CD4-positive, alpha-beta T cell treated with Interferon alpha-2 for 1 hour (primary cell): ENCODE measurements at places on chromosomes 11 and 22.

DNA sequence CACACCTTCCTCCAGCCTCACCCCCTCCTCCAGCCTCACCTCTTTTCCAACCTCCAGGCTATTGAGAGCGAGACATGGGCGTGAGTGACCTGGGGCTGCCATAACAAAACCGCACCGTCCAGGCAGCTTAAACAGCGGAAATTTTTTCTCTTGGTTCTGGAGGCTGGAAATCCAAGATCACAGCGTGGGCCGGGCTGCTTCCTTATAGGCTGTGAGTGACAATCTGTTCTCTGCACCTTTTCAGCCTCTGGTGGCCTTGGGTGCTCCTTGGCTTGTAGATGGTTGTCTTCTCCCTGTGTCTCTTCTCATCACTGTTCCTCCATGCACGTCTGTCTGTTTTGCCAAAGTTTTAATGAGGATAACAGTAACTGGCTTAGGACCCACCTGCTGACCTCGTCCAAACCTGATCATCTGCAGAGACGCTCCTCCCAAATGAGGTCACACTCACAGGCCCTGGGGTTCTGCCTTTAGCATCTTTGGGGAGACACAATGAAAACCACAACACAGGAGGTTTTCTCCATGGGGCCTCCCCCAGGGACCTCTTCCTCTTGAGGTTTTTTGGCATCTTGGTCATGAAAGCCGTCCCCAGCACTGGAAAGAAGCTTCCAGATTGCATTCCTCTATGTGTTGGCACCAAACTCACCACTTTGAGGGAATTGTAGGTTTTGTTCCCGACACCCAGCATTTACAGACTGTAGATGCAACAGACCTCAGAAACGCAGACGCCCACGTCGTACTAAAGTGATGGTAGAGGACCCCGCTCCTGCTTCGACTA, 878.1 kb downstream of the BRD1 start:
- DNase-seq, result no peak

DNA sequence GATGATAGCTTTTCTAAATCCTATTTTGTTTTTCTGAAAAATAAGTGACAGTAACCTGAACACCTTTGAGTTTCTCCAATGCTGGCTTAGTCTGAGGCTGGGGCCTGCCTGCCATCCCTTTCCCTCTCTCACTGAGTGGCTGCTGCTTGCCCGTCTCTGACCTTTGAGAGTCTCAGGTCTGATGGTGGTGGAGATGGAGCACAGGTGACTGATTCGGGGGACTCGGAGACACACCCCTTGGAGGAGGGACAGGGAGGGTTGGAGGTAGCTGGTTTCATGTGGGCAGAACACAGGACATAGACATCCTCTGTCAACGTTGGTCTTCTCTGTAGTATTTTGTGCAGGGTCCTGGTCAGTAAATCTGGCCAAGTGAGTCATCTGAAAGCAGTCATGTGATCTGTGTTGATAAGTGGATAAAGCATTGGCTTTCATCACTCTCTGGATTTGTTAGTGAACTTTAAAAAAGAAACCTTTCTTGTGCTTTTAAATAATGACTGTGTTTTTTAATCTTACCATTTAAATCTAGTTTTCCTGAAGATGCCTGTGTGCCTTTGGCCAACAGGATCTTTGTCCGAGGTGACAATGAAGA, 47.1 kb upstream of the CLDN5 start:
- no peak for DNase-seq

- DNase-seq, result no peak
Observed at GRCh38 chr11:25183411-25183810, 686.6 kb downstream of the LUZP2 start.

DNA sequence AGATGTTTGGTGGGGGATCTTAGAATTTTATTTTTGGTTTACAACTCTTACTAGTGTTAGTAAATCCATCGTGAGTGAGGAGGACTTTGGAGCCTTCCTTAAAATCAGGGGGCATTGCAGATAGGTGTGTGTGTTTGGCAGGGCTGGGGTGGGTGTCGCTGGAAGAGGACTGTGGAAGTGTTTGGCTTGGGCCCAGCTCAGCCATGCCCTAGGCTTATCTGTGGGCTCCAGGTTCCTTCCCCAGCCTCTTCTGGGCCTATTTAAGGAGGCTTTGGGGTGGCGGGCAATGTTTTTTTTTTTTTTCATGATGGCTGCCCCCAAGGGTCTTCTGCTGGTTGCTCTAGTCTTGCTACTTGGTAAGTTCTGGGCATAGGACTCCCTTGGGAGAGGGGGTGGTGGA, 22.1 kb downstream of the MTFP1 start:
- no peak for DNase-seq

DNA sequence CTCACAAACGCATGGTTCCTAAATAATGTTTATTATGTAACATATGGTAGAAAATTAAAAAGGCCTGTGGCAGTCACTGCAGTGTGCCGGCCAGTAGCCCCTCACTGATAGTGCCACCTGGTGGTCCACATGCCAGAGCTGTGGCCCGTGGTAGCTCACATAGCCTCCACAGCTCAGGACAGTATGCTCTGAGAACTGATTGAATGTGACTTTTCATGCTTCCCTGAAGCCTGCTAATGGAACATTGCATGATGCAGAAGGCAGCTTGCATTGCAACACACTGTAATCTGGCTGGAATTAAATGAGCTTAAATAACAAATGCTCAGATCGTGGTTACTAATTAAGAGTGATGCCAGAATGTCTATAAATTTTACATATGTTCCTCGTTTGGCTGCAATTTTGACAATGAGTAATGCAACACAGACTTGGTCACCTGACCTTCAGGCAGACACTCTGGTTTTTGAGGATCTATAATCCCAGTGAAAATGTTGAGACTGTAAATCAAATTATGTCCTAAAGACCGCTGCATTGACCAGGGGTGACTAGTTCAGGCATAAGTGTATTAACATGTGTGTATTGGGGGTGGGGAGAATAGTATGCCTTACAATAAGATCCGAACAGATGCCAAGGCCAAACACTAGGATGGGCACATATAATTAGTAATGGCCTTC, 566.4 kb downstream of the METTL15 start:
- no peak for DNase-seq

- DNase-seq, result no peak
Observed at GRCh38 chr11:102950622-102951081, 4.9 kb downstream of the MMP13 start.
